ENCODE measurements at places on chromosomes 12 and 14.

DNA sequence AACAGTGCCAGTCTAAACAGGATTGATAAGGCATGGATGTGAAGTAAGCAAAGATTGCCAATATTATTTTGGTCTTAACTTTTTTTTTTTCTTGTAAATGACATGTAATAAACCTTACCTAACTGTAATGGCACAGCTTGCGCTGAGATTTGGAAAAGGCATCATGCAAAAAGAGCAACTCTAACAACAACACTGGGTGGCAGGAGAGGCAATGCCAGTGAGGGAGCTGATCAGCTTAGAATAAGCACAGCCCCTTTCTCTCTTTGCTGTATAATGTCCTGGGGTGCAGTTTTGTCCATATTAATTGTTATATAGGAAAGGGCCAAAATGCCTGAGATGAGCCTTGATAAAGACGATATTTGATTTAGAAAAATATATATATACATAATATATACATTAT is 1589.7 kb upstream of the FLRT2 start:
- no peak for DNase-seq

DNA sequence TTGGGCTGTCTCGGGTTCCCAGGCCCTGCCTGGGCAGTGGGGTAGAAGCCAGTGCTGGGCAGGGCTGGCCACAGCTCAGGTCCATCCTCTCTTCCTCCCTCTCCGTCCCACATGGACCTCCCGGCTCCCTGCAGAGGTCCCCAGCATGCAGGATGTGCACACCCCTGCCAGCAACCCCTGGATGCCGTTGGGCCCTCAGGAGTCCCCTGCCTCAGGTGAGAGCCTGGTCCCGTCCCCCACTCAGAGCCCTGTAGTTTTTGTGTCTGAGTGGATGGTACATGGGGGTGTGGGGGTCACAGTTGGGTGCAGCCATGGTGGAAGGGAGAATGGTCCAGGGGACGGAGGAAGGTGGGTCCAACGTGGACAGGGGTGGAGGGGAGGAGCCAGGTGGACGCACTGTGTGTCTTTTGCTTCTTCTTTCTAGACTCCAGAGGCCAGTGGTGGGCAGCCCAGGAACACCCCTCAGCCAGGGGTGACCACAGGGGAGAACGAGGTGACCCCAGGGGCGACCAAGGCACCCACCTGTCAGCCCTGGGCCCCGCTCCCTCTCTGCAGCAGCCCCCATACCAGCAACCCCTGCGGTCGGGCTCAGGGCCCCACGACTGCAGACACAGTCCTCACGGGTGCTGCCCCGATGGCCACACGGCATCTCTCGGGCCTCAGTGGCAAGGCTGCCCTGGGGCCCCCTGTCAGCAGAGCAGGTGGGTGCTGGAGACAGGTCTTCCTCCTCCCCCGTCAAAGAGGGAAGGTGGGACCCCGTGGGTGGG is 21.7 kb downstream of the PAPLN start:
- no peak for DNase-seq

DNA sequence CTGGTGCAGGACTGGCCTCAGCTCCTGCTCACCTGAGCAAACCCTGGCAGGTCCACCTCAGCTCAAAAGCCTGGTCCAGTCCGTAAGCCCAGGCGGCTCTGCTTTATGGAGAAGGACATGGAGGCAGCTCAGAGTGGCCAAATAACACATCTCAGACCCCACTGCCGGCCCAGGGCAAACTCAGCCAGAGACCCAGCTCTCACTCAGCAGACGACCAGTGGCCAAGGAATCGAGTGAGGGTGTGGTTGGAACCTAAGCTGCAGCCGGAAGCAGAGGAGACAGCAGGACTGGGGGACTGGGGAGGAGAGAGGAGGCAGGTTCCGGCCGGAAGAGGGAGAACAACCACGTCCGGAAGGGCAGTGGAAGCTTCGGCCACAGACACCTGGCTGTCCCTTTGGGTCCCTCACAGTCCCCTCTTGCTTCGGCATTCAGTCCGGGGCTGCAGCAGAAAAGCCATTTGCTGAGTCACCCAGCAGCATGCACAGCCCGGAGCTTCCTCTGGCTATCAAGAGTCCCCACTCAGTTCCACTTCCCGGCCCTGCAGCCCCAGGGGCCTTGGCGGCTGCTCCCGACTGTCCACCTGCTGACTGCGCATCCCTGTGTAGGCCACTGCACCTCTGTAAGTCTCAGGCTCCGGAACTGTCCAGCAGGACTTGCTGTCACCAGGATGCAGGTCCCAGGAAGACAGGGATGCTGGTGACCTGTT is 104.0 kb downstream of the CALM1 start:
- DNase-seq: no peak

GRCh38 chr14:44847526-44848309 is 114.0 kb downstream of the KLHL28 start:
- DNase-seq: no peak

DNA sequence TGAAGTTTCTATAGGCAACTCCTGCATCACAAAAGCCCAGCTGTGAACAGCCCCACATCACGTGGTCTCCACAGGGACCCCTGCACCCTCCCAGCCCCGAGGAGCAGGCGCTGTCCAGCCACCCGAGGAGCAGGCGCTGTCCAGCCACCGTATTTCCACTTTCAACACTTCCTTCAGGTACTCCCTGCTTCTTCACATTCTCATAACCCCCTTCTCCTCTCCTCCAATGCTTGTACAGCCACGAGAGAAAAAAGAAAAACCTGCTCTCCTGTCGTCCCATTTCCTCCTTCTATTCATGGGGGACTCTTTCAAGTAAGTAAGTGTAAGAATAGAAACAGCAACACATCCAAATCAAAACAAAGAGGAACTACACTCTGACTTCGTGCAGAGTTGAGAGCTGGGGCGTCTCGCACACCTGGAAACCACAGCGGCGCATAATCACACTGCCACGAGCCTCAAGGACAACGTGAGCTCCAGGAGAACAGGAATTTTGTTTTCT is 11.9 kb downstream of the CDC42BPB start:
- no peak for DNase-seq

GRCh38 chr14:86168371-86168770 is 638.4 kb downstream of the FLRT2 start:
- DNase-seq: no peak

- DNase-seq: no peak
These were observed 161.2 kb downstream of the DAD1 start for GRCh38 chr14:22427771-22428231.

DNA sequence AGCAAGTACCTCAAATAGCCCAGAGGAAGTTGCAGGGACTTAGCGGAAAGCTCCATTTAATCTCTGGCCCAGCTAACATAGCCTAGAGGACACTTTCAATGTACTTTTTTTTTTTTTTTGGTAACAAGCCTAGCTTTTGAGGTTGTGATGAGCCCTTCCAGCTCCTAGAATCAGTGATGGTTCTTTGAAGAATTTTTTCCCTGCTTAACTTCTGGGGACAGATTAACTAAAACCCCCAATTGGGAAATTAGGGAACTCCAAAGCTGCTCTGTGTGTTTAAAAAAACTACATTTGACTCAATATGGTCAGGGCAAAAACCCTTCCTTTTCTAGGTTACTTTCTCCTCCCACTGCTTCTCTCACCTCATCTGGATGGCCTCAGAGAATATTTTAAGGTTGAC is 23.9 kb upstream of the ITGA5 start:
- no peak for DNase-seq

DNA sequence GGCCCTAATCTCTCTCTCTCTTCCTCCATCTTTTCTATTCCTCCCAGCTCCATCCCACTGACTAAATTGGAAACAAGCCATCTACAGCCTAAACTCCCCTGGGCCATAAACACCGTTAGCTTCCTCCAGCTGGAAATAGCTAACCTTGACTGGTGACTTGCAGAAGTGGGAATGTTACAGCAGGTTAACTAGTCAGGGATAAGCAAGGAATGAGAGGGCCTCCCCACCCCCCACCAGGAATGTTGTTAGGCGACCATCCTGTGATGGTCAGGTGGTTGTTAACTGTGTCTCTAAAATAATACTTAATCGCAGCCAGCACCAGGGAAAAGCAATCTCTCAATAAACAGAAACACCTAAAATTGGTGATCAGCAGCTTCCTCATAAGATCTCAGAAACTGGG is 40.8 kb downstream of the MIS18BP1 start:
- no peak for DNase-seq

- no peak for DNase-seq
These were observed 15.6 kb downstream of the BBS10 start for GRCh38 chr12:76332606-76333005.

- DNase-seq: no peak
These were observed 15.7 kb downstream of the RERG start for GRCh38 chr12:15205341-15206010.

DNA sequence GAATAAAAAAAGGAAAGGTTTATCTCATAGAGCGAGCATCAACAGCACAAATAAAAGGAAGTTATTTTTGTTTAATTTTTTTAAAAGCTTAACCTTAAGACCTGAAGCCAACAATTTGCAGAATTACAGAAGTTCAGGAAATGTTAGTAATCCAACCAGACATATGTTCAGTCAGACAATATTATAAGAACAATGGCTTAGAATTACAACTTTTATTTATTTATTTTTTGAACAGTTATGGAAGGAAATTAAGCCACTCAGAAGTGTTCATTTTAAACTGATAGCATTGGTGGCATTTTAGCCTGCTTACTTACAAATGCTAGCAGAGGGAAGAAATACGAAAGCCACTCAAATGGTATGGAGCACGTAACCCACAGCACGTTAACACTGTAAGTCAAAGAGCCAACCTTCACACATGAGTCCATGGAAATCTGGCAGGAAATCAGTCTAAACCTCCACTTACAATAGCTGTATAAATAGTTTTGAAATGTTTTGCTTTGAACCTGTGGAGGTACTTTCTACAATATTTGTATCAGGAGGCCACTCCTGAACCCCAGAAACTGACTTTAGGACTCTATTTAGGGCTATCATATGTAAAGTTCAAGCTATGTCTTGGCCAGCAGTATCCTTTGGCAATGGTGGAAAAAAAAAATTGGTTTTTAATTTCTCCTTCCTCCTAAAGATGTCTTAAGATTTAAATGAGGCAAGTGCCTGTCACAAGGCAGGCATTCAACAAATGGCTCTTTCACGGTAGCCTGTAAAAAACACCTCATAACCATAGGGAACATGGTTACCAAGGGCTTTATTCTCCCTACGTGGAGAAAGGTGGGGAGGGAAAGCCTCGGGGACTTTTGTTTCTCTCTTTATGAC is 102.3 kb downstream of the ITPR2 start:
- DNase-seq: no peak

DNA sequence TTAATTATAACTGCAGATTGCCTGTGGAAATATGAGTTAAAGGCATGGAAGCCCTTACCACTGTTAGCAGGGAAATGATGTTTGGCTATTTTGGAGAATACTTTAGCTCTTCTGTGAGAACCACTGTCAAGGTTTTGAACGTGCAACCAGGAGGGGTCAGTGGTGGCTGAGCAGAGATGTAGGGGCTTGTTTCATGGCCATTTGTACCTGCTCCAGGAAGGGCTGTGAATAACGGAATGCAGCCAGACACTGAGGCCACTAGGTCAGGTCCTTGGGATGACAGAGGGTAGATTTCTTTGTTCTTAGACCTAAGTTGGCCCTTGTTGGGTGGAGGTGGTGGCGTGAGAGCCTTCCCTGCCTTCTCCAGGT is 8.3 kb downstream of the TRAF3 start:
- DNase-seq: no peak

DNA sequence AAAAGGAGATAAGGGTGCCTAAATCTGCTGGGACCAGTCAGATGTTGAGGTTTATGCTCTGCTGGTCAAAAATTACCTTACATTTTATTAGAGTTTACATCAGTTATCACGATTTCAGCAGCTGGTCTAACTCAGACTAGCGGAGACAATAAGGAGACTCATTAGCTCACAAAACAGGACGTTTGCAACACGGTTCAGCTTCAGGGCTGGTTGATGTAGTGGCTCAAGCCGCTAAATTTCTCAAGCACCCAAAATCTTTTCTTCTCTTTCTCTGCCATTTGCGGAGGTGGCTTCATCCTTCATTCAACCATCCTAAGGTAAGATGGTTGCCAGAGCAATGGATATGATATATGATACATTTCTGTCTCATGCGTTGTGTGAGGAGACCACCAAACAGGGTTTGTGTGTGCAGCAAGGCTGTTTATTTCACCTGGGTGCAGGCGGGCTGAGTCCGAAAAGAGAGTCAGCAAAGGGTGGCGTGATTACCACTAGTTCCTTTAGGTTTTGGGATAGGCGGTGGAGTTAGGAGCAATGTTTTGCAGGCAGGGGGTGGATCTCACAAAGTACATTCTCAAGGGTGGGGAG is 30.3 kb upstream of the CLIP1 start:
- no peak for DNase-seq

GRCh38 chr14:45807178-45807899 is 554.3 kb upstream of the MIS18BP1 start:
- DNase-seq: no peak

DNA sequence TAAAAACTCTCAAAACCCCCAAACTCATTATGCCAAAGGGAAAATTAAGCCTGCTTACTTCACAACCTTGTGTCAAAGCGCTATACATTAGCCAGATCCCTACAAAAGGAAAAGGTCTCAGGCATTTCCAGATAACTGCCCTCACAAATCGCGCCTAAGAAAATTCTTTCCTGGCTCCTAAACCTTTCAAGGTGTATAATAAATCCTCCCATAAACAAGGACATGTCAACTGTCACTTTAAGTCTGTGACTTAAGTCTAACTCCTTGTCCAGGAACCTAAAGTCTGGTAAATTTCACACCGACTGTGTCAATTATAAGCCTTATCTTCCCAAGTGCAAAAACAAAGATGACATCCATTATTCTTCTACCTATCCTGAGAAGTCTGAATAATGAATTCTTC is 4.3 kb upstream of the ETFBKMT start:
- no peak for DNase-seq

- DNase-seq: no peak
These were observed 48.5 kb downstream of the ADGRD1 start for GRCh38 chr12:131002216-131002631.

- no peak for DNase-seq
These were observed 237.6 kb downstream of the SLC16A7 start for GRCh38 chr12:59833408-59833807.

GRCh38 chr12:47397664-47398281 is 308.1 kb downstream of the RPAP3 start:
- no peak for DNase-seq

DNA sequence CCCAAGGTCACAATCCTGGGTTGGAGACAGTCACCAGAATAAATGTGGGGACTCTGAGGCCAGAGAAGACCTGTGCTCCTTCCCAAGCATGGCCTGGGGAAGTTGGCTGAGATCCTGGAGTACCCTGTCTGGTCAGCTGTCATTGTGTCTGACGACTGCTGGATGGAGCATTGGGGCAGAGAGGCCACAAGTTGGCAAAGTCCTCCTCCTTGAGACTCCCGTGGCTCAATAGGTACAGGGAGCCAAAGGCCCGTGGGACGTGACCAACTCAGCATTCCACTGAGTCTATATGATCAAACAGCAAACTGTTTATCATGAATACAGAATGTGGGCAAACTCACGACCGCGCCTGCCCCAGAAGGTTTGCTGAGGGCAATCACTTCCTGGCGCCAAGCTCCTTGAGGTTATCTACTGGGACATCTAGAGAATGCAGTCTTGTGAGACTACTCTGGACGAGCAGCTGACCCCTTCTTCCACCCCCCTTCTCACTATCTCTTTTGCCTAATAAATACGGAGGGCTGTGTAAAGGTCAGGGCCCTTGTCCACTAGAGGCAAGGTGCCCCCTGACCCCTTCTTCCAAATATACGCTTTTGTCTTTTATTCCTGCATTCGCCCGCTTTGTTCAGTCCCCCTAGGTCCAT is 14.3 kb upstream of the SLC10A1 start:
- no peak for DNase-seq

- DNase-seq: no peak
These were observed 7.8 kb downstream of the RPAP3 start for GRCh38 chr12:47698055-47698454.

Measured in substantia nigra (tissue), 51 donors.